ENCODE measurements at places on chromosomes 12 and 14. TPM values are rescaled to one million over a fixed set of nuclear protein-coding genes. Genes with fewer than 3 reads are reported as not detected.

DNA sequence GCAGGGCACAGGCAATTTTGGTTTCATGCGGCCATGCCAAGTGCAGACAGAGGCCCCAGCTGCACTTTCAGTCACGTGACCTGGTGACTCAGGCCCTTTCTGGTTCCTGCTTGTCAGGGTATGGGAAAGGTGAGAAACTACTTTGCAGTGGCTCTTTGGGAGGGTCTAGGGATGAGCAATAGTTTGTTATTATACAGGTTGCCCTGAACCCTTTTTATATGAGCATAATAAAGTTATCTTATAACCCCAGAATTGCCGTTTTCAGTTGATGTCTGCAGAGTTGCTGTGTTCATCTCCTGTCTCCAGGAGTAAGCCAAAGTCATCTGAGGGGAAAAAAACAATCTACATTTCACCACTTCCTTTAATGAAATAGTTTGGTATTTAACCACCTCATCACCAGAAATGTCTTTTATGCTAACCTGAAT lies 30.9 kb upstream of the EMP1 start:
- peak; percentile 62 for DNase-seq

DNA sequence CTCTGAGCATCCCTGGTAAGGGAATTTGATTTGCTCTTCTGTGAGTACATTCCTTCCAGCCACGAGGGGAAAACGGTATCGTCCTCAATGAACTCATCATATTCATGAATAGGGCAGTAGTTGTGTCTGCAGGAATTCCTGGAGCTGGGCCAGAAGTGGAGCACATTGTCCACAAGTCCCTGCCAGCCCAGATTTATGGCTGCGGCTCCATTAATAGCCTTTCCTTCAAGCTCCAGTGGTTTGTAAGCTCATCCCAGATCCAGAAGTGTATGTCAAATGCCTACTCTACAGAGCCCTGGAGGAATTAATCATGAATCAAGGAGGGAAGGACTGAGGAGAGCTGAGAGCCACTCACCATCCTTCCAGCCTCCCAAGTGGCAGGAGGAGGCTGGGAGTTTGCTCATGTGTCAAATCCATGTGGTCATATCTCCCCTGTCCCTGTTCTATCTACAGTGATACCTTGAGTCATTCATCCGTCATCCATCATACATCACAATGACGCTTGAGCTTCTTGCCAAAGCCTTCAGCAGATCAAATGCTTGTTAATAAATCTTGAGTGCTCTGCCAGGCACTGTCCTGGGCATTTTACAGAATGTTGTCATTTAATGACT lies 65.5 kb downstream of the SVOP start:
- DNase-seq, result peak; percentile 26

- no peak for DNase-seq
Measured at GRCh38 chr12:72511906-72512305, 239.7 kb downstream of the TRHDE start.

DNA sequence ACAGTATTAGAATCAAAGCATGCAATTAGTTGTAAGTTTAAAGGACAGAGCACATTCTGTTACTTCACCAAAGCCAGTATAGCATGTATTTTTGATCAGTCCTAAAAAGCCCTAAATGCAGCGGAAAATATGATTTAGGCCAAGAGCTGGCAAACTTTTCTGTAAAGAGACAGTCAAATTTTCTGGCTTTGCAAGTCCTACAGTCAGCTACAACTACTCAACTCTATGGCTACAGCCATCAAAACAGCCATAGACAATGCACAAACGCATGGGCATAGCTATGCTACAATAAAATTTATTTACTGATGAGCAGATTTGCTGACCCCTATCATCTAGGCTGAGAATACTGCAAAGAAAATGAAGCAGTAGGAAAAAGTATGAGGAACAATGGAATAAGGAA lies 52.9 kb downstream of the ATXN2 start:
- no peak for DNase-seq

GRCh38 chr14:98171654-98172053 lies 1100.3 kb downstream of the BCL11B start:
- no peak for DNase-seq

DNA sequence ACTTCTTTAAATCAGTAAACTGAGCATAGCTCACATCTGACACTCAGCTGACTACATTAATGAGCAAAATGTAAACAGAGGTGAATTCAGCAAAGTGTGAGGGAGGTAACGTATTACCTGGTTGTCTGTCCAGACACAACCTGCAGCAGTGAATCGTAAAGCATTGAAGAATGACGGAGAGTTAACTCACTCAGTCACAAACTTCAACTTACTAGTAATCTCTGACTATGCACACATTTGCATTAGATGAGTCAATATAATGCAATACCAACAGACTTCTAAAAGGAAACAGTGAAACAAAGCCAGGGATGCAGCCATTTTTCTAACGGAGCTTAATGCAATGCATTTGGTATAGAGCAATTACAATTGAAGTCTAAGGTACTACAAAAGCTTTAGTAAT lies 40.0 kb downstream of the STX2 start:
- DNase-seq, result no peak

DNA sequence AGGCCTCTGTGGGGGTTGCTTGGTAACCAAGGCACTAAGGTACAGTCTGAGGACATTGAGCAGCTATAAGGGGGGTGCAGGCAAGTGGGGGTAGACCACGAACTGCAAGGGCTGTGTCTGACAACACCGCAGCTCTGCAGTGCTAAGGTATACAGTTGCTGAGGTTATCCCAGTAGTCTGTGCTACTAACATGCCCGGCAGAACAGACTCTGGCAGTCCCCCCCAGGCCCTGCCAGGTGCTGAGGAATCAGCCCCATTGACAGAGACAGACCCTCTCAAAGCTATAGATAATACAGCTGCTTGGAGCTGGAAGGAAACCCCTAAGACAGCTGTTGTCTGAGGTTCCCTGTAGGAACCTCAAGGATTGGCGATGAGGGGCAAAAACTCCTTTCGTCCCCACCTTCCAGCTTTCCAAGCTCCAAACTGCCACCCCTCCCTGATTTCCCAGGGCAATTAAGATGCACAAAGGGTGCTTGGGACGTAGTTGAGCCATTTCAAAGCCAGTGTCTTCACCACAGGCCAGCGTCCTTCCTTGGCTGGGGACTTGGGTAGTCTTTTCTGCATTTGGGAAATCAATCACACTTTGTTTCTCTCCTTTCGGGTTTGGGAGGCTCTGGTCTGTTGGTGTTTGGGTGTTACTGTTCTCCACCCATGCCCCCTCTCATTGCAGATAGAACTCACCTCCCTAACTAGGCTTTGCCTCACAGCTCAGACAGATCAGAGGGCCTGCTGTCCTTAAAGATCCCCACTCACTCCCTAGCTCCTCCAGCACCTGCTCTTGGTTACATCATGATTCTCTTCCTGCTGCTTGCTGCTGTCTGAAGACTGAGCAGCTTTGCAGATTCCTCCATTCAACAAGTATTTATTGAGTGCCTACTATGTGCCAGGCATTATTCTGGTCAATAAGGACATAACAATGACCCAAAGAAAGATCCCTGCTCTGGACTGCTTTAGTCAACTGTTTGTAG lies 2.0 kb upstream of the MYH7 start:
- DNase-seq, result peak; percentile 2

DNA sequence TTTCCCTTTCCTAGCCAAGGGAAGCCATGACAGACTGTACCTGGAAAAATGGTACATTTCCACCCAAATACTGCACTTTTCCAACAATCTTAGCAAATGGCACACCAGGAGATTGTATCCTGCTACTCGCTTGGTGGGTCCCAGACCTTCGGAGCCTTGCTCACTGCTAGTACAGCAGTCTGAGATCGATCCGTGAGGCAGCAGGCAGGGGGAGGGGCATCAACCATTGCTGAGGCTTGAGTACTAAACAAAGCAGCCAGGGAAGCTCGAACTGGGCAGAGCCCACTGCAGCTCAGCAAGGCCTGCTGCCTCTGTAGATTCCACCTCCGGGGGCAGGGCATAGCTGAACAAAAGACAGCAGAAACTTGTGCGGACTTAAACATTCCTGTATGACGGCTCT lies 218.8 kb downstream of the LRIG3 start:
- DNase-seq, result no peak

- DNase-seq, result no peak
Measured at GRCh38 chr12:67141296-67142018, 127.7 kb upstream of the CAND1 start.

CMA1 gene
- 0.26 TPM for total RNA-seq

SLC38A2 gene
- total RNA-seq, result 111 TPM

DNA sequence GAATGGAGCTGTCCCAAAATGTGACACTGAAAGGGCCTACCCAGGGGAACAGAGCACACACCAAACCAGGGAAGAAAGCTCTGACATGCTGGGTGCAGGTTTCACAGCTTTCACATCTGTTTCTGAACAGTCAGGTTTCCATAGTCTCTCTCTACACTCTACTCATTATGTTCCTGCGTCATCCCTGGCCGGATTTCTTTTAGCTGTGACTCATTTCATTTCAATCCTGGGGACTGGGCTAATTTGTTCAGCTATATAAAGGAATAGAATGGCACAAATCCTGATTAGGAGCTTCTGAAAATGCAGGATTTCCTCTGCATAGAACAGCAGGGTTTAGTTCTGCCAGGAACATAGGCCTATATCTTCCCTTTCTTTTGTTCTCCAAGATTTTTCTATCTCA lies 649.8 kb downstream of the RPS29 start:
- no peak for DNase-seq

GRCh38 chr12:111445726-111446581 lies 40.2 kb downstream of the SH2B3 start:
- DNase-seq, result no peak

GRCh38 chr14:53569446-53569845 lies 387.2 kb downstream of the BMP4 start:
- DNase-seq, result no peak

- DNase-seq, result no peak
Measured at GRCh38 chr14:60420050-60420449, 65.8 kb downstream of the C14orf39 start.

- no peak for DNase-seq
Measured at GRCh38 chr14:79709573-79709972, 501.7 kb downstream of the DIO2 start.

- DNase-seq, result peak; percentile 65
Measured at GRCh38 chr14:29741909-29742401, 185.7 kb downstream of the PRKD1 start.

GRCh38 chr12:46934374-46935111 lies 108.7 kb upstream of the SLC38A4 start:
- no peak for DNase-seq

- no peak for DNase-seq
Measured at GRCh38 chr12:53289891-53290290, 5.5 kb upstream of the PFDN5 start.

DNA sequence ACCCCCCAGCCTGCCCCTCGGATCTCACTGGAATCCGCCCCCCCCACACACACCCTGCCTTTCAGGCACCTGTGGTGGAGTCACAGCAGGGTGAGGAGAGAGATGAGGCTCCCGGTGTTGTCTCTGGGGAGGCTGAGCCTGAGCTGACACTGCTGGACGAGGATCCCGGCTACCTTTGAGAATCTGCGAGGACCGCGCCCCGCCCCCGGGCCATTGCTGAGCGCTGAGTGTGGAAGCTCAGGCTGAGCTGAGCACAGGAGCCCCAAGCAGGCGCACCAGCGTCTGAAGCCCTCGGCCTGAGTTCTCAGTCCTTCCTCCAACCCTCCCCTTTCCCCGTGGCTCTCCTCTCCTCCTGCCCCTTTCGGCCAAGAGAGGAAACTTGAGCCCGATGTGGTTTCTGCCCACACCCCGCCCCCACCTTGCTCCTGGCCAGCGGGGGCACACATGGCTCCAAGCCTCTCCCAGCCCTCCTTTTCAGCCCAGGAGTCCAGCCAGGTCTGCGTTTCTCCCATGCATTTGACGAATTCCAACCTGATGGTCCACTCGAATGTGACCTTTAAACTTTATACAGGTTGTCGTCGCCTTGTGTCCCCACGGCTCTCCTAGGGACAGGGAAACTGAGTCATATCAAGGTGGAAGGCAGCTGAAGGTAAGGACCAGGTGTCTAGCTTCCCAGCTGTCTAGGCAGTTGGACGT lies at the start of gene NFE2:
NFE2 (minus strand) TSS at position 284 of the 696 bp plus-strand sequence. CDS start 5,767 bp downstream, outside the sequence.
- DNase-seq, result peak; percentile 34

DNA sequence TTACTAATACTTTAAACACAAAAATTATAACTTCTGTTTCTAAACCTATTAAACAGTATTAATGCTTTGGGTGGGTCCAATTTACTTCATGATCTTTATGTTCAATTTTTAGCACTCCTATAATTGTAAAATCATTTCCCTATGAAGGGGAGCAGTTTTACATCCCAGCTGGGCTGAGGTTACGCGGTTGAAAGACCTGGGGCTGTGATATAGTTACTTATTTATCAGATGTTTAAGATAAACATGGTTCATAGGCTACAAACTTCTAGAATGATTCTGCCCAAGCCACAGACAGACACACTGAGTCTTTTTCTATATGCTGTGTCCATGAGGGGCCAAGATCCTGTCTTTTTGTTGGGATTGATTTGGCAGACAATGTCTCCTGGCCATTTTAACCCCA lies 44.4 kb downstream of the DYRK2 start:
- DNase-seq, result no peak

DNA sequence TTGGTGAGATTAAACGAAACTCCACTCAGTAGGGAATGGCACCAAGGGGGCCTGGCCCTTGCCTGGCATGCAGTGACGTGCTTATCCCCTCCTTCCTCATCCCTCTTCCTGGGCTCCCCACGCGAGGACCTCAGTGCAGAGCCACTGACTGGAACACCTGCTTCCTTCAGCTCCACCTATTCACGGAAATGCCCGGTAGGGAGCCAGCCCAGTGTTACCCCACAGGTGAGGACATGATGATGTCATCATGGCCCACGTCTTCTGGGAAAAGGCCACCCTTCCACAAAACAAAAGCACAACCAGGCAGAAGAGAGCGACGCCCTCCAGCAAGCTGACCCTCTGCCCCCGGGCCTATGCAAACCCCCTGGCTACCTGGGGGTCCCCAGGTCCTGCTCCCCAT lies 42.1 kb downstream of the CCDC85C start:
- no peak for DNase-seq

GRCh38 chr14:56149151-56149550 lies 30.9 kb downstream of the PELI2 start:
- DNase-seq, result no peak

All from heart right ventricle (tissue), 16 donors.